Vagina (tissue), 2 donors: ENCODE measurements at places on chromosomes 5 and 9.
A peak's percentile ranks its signal among the peaks of the same experiment; 100 is the strongest.

DNA sequence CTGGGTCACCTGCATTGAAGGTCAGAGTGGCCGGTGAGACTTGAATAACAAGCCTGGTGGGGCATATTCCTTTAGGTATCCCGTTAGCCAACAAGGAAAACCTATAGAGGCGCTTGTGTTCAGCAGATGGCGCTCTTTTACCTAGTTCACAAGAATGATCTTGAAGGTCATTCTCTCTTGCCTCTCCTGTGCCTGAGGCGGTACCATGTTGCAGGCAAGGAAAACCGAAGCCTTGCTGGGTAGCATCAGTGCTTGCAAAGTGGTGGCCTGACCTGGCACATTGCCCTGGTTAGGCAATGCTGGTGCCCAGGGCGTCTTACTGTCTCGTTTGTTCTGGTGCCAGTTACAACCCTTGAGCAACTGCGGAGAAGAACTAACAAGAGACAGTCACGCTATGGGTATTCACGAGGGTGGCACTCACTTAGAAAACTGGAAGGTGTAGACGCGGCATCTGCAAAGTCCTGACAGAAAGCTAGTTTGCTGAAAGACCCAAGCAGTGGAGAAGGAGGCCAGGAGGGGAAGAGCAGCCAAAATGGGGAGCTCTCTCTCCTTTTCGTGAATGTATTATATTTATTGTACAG, 56.7 kb downstream of the AOPEP start:
- DNase-seq = peak; percentile 95

- no peak for DNase-seq
Measured at GRCh38 chr5:67149951-67150523, 46.6 kb downstream of the CD180 start.

DNA sequence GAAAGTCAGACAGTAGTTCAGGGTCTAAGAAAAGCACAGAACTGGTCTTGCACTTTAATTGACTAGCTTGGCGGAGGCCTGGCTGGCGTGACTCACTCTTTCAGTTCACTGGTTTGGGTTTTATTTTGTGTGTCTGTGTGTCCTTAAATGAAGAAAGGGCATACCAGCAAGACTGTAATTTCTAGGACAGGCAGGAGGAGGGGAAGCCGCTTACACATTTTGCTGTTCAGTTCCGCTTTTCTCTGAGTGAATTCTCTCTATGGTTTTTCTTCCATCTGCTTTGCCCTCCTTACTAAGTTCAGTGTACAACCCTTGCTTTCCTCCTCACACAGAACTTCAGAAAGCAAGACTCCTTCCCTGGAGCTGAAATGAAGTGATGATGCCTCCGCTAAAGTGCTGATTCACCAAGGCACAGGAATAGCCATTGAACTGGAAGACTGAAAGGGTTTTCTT, 150.8 kb downstream of the MEF2C start:
- no peak for DNase-seq

GRCh38 chr9:135360617-135361016, 119.0 kb upstream of the PPP1R26 start:
- no peak for DNase-seq

DNA sequence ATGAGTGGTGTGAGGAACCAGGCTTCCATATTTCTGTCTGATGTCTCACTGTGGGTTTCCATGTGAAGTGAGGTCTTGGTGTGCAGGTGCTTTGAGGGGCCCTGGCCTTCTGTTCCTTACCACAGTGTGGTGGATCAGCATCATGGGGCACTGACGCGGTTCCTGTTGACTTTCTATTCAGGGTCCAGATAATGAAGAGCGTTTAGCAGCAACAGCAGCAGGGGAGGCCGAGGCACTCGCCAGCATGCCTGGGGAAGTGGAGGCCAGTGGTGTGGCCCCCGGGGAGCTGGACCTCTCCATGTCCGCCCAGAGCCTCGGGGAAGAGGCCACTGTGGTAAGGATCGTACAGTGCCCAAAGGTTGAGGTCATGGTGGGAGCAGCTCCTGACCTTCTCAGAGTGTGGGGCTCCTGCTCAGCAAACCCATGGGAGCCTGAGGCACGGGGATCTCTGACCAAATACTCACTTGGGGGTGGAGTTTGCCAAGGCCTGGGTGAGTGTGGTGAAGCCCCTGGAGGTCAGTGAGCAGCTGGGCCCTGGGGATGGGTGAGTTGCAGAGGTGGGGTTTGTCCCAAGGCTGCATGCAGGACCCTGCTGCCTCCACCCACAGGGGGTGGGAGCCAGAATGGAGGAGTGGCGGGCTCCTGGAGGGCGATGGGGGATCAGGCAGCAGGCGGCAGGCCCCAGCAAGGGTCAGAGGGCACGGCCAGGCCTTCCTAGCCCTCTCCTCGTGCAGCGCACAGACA, 61.2 kb downstream of the COL15A1 start:
- DNase-seq = peak; percentile 77

DNA sequence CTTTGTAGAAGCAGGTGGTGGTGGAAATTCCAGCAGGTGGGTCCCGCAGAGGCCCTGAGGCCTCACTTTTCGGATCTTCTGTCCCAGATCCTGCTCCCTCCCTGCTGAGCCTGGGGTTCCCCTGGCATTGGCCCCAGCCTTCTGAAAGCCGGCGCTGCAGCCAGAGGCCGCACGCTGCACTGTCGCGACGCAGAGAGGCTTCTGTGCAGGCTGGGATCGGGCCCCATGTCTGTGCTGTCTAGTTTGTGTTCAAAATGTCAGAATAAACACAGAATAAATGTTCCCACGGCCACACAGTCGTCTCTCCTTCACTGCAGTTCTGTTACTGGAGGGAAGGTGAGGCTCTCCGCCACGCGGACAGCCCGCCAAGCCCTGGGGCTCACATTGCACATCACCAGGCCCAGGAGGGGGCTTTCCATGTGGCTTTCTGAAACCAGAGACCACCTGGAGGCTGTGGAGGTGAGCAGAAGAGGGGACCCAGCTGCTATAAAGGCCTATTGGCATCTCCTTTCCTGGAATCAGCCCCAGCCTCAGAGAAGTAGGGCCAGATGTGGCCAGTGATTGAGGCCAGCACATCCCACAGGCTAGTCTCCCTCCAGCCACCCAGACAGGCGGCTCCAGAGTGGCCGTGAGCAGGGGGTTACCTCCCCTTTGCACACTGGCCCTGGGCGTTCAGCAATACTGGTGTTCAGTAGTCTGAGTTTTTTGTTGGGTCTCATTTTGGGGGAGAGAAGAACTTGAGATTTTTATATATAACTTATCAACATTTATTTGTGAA, 46.5 kb downstream of the USP20 start:
- DNase-seq = no peak

- no peak for DNase-seq
Measured at GRCh38 chr5:139394123-139394653, 716 bp downstream of the PROB1 start.

DNA sequence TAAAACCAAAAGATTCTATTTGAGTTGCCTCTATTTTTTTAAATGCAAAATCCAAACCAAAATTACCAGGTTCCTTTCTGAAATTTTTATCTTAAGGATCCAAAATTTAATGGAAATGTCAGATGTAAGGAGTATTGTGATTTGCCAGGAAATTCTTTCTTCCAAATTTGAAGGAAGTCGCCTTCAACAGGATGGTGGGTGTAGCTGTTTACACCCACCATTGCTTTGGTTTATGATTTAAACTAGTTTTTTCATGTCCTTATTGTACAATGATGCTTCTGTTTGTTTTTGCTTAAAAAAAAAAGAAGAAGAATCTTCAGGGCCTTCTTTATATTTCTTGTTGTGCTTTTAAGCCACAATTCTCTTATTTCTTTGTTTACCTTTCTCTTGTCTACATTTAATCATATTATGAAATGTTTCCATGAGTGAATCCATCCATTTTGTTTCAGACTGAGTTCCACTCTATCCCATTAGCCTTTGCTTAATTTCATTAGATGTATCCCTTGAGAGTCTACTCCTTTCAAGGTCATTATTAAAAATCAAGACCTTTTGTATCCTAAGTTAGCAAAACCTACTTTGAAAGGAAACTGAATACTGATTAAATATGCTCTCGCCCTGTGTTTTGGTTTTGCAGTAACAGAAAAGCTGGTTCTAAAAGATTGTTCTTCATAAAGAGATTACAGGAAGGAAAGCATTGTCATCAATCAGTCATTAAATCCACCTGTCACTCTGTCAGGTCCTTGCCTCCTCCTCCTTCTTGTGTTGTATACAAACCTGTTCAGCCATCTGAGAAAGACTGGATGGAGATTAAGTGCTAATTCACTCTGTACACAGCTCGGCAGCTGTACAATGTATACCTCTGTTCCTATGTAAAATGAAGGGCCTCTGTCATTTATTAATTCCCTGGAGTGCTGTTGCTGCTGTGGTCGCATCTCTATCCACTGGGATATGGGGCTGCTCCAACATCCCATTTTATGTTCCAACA, 45.5 kb upstream of the SLC2A8 start:
- DNase-seq = no peak

- DNase-seq = no peak
Measured at GRCh38 chr5:68067976-68068603, 147.5 kb upstream of the PIK3R1 start.

GRCh38 chr9:7984203-7984602, 184.6 kb upstream of the DMAC1 start:
- DNase-seq = no peak

GRCh38 chr9:101139082-101139481, 110.6 kb downstream of the PLPPR1 start:
- no peak for DNase-seq

DNA sequence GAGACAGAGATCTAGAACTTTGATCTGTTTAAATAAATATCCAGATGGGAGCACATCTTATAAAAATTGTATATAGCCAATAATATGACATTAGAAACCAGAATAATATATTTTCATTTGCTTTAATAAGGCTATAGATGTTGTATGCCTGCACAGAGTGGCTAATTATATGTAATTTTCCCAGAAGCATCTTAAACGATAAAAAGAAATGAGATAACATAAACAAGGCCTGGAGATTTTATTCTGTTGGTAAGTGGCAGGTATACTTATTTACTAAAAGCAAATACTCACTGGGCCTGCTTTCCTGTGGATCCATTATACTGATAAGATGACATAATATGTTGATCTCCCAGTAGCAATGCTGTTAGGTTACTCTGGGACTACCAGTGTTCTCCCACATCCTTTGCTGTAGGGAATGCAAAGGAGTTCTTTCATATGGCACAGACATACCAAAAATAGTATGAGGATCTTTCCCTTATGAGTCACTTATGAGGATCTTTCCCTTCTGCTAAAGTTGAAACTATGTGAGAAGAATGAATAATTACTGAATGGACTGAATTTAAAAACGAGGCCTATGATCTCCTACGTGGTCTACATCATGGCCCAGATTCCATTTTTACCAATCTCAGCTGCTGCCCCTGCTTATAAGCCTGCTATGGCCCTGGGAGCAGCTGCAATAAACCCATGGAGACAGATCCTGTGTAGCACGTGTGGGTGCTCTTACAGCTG, 112.1 kb downstream of the NUDT12 start:
- no peak for DNase-seq
